ENCODE measurements at places on chromosomes 16 and 17. TPM values are rescaled to one million over a fixed set of nuclear protein-coding genes. Genes with fewer than 3 reads are reported as not detected.
A peak's percentile ranks its signal among the peaks of the same experiment; 100 is the strongest.

Gene OSBPL7
- total RNA-seq: 11.5 TPM

DNA sequence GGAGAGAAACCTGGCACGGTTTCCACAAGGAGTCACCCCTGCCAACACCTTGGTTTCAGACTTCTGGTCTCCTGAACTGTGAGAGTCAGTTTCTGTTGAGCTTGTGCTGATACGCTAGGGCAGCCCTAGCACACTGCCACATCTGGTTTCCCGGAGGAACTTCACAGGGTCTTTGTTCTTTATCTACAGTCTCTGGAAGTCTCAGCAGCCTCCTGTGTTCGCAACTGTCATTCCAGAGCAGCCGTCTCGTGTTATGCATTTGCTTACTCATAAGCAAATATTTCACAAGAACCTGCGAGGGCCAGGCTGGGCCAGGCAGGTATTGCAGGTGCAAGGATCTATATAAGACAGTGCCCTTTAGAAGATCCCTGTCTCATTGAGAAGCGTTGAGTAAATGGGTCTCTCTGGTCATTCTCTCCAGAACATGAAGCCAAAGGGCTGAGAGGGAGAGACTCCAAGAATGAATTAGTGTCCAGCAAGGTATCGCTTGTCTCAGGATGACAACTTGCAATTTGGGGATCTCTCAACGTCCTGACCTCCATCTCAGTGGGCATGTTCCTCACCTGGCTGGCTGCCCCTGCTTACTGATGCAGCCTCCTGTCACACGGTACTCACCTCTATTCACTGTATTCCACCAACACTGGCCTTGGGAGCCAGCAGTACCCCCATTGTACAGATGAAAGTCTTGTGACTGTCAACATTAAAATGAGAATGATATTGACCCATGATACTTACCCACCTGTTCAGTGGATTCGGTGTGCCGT lies 141.2 kb downstream of the WWOX start:
- H3K4me3 ChIP-seq: no peak overlapping the region
- DNase-seq: no peak
- no peaks in the 10 kb centered on the region for H3K4me1 ChIP-seq
- H3K36me3 ChIP-seq: no peaks in the 10 kb centered on the region
- peaks cover 31% of the 10 kb centered on the region for H3K27me3 ChIP-seq
- H3K27ac ChIP-seq: no peak overlapping the region

- peak overlapping the region; percentile 11 for H3K27ac ChIP-seq
- H3K36me3 ChIP-seq: no peaks in the 10 kb centered on the region
- no peaks in the 10 kb centered on the region for H3K27me3 ChIP-seq
- no peak for DNase-seq
- H3K4me3 ChIP-seq: no peak overlapping the region
Measured at GRCh38 chr17:81486199-81486810, 26.3 kb downstream of the ACTG1 start.

- H3K27ac ChIP-seq: peak overlapping the region; percentile 77
- no peaks in the 10 kb centered on the region for H3K27me3 ChIP-seq
- DNase-seq: no peak
Measured at GRCh38 chr16:78098595-78099270, 721 bp upstream of the WWOX start.

- H3K4me1 ChIP-seq: no peaks in the 10 kb centered on the region
- H3K27me3 ChIP-seq: no peaks in the 10 kb centered on the region
- no peaks in the 10 kb centered on the region for H3K36me3 ChIP-seq
Measured at GRCh38 chr17:70863436-70864248, 694.3 kb downstream of the KCNJ2 start.

All from K562 (cell line).